Activated T-helper 1 cell treated with anti-CD3 and anti-CD28 coated beads, Interleukin-2, amount 50 U/mL, for 16 hours (primary cell): ENCODE measurements at places on chromosomes 3 and 15.
A peak's percentile ranks its signal among the peaks of the same experiment; 100 is the strongest.

DNA sequence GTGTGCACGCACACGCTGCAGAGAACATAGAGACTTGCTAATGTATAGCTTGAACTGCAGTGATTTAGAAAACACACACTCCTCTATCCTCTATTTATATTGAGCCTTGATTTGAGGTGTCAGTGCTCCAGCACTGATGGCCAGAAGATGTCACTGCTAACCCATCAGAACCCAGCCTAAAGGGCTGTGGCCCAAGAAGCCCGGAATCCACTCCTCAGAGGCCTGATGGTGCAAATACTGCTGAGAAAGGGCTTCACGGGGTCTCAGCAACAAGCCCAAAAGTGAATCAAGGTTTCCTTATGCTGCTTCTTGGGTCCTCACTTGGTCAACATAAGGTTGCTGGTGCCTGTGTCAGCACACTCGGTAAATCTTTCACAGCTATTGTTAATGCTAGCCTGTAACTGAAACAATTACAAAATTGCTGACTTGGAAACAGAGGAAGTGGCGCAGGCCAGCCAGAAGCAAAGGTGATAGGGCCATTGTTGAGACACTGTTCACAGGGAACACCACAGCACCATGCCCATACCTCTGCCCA is 60.3 kb downstream of the HEG1 start:
- peak; percentile 12 for DNase-seq

- no peak for DNase-seq
These were observed 531.9 kb downstream of the AGBL1 start for GRCh38 chr15:86611417-86612040.

GRCh38 chr3:108054935-108055334 is 35.9 kb downstream of the CD47 start:
- DNase-seq: no peak

- DNase-seq: no peak
These were observed 419 bp downstream of the HYKK start for GRCh38 chr15:78507831-78508160.

- no peak for DNase-seq
These were observed 111.1 kb upstream of the CBLB start for GRCh38 chr3:105979961-105980360.

- no peak for DNase-seq
These were observed 75.3 kb downstream of the TMEM108 start for GRCh38 chr3:133113526-133113925.

GRCh38 chr15:70355275-70355795 is 257.6 kb upstream of the TLE3 start:
- DNase-seq: no peak

DNA sequence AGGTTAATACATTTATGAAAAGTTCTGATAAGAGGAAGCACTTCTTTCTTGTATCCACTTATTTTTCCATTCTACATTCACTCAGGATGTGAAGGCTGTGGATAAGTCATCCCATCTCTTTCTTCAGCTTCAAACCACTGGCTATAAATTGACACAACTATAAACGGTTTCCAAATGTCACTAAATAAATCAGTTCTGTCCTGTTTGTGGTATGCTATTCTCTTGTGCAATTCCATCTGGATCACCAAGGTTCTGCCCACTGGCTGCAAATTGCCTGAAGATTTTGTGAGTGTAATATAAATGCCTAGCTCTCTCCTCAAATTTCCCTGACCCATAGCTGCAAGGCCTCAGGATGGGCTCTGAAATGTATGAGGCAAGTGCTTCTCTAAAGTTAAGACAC is 7.1 kb upstream of the LMOD3 start:
- DNase-seq: no peak

- DNase-seq: no peak
These were observed 512.3 kb upstream of the MDFIC2 start for GRCh38 chr3:70824773-70825172.

DNA sequence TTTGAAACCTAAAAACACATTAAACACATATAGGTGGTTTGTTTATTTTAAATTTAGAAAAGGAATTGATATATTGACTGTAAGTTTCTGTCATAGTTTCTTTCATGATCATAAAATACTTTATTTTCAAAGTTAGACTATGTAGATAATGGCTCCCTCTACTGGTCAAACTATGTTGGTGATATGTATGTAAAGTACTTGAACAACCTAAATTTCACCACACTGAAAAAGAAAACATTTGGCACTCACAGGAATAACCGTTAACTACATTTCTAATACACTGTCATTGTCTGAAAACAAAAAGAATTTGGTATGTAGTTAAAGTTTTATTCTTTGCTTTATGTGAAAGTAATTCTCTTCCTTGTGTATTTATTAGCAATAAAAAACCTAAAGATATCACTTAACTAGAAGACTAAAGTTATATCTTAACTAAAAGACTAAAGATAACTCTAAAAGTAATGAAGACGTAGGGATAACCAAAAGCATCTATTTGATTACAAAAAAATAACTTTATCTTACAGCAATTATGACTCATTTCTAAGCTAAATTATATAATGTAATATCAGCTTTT is 427.5 kb downstream of the VGLL3 start:
- DNase-seq: no peak

DNA sequence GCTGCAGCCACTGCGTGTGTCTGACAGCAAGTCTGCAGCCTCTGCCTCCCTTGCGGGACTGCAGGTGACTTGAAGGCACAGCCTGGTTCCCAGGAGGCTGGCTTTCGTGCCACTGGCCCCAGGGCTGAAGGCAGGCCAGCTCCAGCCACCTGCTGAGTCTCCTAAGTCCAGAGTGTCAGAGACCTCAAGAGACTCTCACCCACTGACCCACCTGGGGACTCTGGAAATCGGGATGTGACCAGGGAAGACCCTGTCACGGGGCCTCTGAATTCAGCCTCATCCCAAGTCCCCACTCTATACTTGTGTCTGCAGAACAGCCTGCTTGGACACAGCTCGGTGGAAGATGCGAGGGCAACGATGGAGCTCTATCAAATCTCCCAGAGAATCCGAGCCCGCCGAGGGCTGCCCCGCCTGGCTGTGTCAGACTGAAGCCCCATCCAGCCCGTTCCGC is 16.3 kb downstream of the ISG20 start:
- DNase-seq: no peak

GRCh38 chr15:66649235-66649984 is 52.6 kb upstream of the SMAD6 start:
- no peak for DNase-seq

DNA sequence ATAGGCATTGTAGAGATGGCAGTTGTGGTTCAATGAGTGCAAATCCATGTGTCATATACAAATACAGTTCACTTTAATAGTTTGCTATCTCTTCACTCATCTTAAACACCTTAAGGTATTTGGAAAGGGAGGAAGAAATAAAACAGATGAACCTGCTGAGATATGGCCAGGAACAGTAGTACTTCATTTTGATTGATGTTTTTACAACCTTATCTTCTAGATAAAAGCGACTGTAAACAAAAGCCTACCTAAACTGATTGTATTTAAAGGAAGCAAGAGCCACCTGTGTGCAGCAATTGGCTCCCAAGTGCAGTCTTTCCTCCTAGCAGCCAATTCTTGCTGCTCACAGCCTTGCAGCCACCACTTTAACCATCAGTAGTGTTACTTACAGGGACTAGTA is 217.7 kb downstream of the CDIN1 start:
- DNase-seq: no peak

DNA sequence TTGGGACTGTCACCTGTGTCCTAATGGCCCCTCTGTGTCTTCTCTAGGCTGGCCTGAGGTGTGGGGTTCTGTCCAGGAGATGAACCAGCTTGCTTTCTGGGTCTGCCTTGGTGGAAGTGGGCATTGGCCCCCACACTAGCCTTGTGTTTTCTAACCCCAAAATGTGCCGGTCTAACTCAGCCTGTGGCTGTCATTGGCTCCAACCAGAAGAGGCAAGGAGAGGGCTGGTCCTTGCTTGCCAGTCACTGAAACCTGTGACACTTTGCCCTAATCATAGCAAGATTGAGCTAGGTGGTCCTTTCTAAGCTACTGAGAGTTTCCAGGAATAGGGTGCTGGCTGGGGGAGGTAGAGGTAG is 2.2 kb downstream of the C15orf39 start:
- DNase-seq: no peak

GRCh38 chr3:156509189-156510174 is 45.4 kb downstream of the SSR3 start:
- DNase-seq: no peak

GRCh38 chr3:39910826-39911464 is 101.5 kb downstream of the MYRIP start:
- no peak for DNase-seq

DNA sequence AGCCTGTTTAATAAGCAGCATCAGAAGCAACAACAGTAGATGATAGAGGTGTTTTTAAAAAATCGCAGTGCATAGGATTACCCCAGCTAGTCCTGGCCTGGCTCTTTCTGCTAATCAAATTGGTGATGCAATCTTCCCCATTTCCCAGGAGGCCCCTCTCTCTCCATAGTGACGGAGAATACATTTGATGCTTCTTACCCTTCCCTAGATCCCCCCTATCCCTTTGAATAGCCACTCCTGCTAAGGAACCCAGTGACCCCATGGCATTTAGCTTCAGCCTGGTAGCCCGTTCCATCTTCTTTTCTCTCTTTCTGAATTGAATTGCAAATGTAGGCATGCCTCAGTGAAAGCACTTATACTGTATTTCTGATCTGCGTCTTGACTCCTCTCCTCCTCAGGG is 223.6 kb upstream of the GAP43 start:
- DNase-seq: no peak

DNA sequence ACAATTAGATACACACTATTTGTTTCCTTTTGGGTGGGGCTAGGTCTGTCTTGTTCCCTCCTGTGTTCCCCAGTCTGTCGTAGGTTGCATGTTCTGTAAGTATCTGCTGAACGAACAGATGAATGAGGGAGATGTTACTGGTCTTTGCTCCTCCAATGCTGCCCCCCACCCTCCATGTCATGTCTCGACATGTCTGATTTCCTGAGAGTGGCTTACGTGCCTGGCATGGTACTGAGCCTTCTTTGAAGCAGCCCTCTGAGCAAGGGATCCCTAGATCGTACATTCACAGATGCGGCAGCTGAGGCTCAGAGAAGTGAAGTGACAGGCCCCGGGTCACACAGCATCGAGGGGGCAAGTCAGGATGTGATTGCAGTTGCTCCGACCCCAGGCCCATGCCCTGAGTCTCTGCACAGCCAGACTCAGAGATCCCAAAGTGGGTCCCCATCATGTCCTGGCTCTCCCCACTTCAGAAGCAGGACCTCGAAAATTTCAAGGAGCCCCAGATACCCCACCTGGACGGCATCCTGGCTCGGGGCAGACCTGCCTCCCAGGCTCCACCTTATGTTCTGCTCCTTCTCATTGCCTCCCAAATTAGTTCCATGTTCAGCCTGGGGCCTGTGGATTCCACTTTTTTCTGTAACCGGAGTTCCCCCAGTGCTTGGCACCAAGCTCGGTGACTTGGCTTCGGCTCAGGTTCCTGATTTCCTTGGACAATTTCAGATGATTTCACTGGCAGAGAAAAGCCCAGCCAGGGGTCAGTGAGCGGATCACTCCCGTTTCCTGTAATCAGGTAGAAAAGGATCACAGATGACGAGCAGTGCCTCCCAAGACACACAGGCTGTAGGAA is 24.7 kb downstream of the GOLGA6L2 start:
- no peak for DNase-seq

DNA sequence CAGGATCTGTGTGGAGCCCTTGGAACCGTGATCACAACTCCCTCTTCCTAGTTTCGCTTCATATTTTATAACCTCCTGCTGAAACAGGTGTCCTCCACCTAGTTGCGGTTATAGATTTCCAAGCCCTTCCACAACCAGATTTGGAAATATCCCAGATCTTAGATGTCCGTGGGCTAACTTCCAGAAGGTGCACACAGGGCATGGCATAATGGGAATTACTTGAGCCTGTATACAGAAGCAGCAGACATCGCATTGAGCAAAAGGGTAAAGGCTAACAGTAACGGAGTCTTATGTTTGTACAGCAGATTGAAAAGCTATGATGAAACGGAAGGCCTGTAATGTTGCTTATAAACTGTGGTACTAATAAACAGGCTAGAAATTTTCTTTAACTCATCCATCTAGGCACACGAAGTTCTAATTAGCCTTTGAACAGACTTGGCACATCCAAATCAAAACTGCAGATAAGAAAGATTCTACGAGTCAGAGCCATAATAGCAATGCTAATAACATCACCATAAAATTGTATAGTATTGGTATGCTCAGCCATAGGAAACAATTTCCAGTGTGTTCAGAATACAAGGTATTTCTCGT is 1.2 kb upstream of the USF3 start:
- no peak for DNase-seq

GRCh38 chr3:111299192-111299615 is 227.6 kb downstream of the NECTIN3 start:
- no peak for DNase-seq

- no peak for DNase-seq
These were observed 161.8 kb upstream of the IQSEC1 start for GRCh38 chr3:13235079-13235478.

DNA sequence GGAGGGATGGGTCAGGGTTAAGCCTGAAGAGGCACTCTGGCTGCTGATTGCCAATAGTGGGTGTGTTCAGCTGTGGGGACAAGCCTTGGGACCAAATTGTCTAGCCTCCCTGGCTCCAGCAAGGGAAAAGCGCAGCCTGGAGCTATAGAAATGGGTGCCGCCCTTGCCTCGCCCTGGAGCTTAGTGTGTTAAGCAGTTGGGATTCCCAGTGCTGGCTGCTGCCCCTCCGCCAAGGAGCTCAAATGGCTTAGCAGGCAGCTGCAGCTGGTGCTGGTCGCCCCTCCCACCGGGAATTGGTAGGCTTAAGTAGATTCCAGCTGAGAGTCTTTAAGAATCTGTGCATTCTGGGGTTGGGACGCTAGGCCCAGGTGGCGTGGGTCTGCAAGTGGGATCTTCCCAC is 662.9 kb upstream of the TBL1XR1 start:
- DNase-seq: no peak

- peak; percentile 14 for DNase-seq
These were observed 54.8 kb downstream of the ZBTB20 start for GRCh38 chr3:115092220-115092791.

DNA sequence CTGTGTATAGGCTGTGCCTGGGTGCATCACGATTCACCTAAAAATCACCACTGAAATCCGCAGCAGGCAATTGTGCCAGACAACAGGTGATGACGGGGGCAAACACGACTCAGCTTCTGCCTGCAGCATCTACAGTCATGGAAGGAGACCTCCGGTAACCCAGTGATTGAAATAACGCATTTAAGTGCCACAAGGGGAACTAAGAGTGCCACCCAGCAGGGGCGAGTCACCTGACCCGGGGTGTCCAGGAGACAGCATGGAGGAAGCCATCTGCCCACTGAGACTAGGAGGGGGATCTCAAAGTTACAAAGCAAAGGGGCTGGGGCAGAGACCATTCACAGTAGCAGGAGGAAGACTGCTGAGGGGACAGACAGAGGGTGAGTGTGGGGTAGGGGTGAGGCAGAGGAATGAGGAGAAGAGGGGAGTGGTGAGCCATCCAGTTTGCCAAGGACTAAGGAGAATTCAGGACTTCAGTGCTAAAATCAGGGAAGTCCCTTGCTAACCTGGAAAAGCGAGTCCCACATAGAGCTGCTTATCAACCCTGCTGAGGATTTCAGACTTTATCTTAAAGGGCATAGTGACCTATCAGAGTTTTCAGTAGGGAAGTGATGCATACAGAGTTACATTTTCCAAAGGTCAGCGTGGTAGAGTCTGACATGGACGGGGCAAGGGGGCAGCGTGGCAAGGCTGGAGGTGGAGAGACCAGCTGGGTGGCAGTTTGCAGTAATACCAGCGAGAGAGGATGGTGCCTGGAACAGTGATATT is 256.7 kb upstream of the HES1 start:
- DNase-seq: no peak

- DNase-seq: no peak
These were observed 254.1 kb downstream of the SLC9A9 start for GRCh38 chr3:143594206-143594605.
